Endothelial cell (in vitro differentiated cells): ENCODE measurements at places on chromosomes 4 and X. TPM values are rescaled to one million over a fixed set of nuclear protein-coding genes. Genes with fewer than 3 reads are reported as not detected.

Gene MAGEA1
- total RNA-seq: not detected

Gene IGBP1
- 69.1 TPM for total RNA-seq

Gene GAGE12H
- total RNA-seq: not detected

Gene ZRSR2
- 8.4 TPM for total RNA-seq
